Esophagus muscularis mucosa (tissue), 4 donors: ENCODE measurements at places on chromosomes 12 and 14. TPM values are rescaled to one million over a fixed set of nuclear protein-coding genes. Genes with fewer than 3 reads are reported as not detected.

Gene DENND5B
- 18.5 TPM for total RNA-seq

Gene KLRC2
- 0.66 TPM for total RNA-seq

Gene OAS2
- 6.5 TPM for total RNA-seq

DNA sequence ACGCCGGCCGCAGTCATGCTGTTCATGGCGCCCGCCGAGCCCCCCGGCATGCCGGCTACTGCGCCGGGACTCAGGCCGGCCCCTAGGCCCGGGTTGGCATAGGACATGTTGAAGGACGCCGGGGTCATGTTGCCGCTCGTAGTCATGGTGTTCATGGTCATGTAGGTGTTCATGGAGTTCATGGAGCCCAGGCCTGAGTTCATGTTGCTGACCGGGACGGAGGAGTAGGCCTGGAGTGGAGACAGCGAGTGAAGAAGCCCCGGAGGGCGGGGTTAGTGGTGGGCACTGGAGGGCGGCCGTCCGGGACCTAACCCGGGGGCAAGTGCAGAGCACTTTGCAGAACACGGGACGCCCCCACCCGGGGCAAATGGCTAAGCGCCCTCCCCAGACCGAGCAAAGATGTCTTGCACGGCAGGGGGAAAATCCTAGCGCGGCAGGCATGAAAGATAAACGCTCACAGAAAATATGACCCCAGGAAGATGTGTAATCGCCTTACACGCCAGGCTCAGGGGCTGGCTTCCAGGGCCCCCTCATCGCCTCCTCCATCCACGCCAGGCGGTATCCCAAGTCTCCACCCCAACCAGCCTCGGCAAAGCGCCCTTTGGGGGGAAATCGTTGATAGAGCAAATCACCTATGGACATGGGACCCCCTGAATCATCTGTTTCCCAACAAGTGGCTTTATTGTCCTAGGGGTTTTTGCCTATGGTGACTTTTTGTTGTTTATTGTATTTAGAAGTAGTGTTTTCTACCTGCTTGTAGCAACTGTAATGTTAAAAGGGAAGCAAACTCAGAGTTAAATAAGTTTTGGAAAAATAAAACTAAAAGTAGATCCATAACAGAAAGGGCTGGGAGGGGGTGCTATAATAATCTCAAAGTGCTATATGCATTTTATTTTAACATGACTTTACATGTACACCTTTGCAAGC lies 2.3 kb downstream of the FOXA1 start:
- no peaks in the 10 kb centered on the region for H3K36me3 ChIP-seq
- no peak for DNase-seq
- H3K27me3 ChIP-seq = peaks cover 94% of the 10 kb centered on the region
- peaks cover 57% of the 10 kb centered on the region for H3K4me1 ChIP-seq
- no peak overlapping the region for H3K27ac ChIP-seq
- no peak overlapping the region for H3K4me3 ChIP-seq

DNA sequence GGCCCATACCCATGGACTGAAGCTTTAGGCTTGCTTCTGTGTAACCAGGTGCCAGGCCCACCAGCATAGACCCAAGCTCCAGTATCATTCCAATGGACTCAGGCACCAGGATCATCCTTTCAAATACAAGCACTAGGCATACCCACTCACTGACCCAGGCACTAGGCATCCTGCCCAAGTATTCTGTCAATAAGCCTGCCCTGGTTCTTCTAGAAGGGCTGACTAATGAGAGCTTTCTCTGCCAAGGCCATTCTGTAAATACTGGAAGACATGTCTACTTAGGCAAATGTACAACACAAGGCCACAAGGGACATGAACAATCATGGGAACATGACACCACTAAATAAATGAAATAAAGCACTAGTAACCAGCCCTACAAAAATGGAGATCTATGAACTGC lies 352.2 kb downstream of the FSCB start:
- H3K4me3 ChIP-seq = no peak overlapping the region
- no peak overlapping the region for H3K27ac ChIP-seq
- no peaks in the 10 kb centered on the region for H3K4me1 ChIP-seq
- DNase-seq = no peak
- no peaks in the 10 kb centered on the region for H3K36me3 ChIP-seq

- no peak overlapping the region for H3K4me3 ChIP-seq
Measured at GRCh38 chr12:26431211-26431610, 235.8 kb downstream of the SSPN start.

GRCh38 chr14:58637040-58637390 lies 747 bp upstream of the DACT1 start:
- peaks cover 9% of the 10 kb centered on the region for H3K36me3 ChIP-seq
- no peaks in the 10 kb centered on the region for H3K27me3 ChIP-seq
- DNase-seq = peak; percentile 93
- H3K27ac ChIP-seq = peak overlapping the region; percentile 82
- H3K4me3 ChIP-seq = peak overlapping the region; percentile 87

DNA sequence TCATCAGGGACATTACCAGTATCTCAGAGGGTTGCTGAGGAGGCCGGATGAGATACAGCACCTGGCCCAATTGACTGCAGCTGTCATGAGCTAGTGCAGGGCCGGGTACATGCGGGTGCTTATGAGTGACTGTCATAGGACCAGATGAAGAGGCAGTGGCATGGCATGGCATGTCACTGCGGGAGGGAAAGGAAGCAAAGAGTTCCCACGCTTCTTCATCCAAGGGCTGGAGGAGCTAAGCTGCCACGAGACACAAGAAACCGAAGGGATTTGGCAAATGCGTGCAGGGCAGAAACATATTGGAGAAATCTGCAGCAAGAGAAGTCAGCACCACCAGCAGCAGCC lies 10.7 kb upstream of the GPX2 start:
- DNase-seq = no peak
- no peak overlapping the region for H3K4me3 ChIP-seq
- peaks cover 7% of the 10 kb centered on the region for H3K4me1 ChIP-seq
- no peak overlapping the region for H3K27ac ChIP-seq

DNA sequence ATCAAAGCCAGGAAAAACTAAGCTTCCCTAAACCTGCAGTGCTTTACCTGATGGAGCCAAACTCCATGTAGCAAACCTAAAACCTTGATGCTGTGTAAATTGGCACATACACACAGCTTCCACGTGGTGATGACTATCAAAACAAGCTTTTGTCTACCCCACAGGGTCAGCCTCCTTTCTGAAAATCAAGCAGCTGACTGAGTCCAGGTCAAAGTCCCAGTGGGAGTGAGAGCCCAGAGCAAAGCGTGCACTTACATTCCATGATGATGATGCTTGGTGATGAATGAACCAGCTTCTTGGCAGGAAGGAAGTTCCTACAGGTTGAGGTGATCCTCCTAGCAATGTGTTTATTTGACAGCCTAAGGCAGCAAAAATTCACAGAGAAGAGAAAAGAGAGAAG lies 630.0 kb upstream of the TBX3 start:
- no peaks in the 10 kb centered on the region for H3K36me3 ChIP-seq
- DNase-seq = no peak
- no peaks in the 10 kb centered on the region for H3K27me3 ChIP-seq
- no peak overlapping the region for H3K4me3 ChIP-seq
- no peaks in the 10 kb centered on the region for H3K4me1 ChIP-seq

DNA sequence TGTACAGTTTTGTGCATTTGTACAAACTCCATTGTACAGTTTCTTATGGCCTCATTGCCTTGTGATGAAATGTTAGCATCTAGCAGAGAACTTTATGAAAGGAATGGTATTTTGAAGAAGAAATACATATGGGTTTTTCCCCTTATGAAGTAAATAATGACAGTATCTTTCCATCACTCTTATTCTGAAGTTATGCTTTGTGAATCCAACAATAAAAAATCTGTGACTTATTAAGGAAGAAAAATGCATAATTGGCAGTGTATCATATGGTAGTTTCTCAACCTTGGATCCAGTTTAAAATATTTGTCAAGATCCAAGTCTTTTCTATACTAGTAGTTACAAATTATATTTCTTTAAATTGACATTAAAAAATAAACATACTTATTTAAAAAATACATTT lies 859.1 kb upstream of the FLRT2 start:
- no peaks in the 10 kb centered on the region for H3K27me3 ChIP-seq
- H3K27ac ChIP-seq = no peak overlapping the region
- H3K4me3 ChIP-seq = no peak overlapping the region
- no peak for DNase-seq
- H3K4me1 ChIP-seq = no peaks in the 10 kb centered on the region
